ENCODE measurements at places on chromosomes 4 and X. TPM values are rescaled to one million over a fixed set of nuclear protein-coding genes. Genes with fewer than 3 reads are reported as not detected.

- no peak for DNase-seq
- H3K27me3 ChIP-seq, result no peaks in the 10 kb centered on the region
- no peaks in the 10 kb centered on the region for H3K36me3 ChIP-seq
- H3K27ac ChIP-seq, result no peak overlapping the region
- no peaks in the 10 kb centered on the region for H3K4me1 ChIP-seq
Measured at GRCh38 chrX:149037281-149037870, 467.7 kb downstream of the IDS start.

DNA sequence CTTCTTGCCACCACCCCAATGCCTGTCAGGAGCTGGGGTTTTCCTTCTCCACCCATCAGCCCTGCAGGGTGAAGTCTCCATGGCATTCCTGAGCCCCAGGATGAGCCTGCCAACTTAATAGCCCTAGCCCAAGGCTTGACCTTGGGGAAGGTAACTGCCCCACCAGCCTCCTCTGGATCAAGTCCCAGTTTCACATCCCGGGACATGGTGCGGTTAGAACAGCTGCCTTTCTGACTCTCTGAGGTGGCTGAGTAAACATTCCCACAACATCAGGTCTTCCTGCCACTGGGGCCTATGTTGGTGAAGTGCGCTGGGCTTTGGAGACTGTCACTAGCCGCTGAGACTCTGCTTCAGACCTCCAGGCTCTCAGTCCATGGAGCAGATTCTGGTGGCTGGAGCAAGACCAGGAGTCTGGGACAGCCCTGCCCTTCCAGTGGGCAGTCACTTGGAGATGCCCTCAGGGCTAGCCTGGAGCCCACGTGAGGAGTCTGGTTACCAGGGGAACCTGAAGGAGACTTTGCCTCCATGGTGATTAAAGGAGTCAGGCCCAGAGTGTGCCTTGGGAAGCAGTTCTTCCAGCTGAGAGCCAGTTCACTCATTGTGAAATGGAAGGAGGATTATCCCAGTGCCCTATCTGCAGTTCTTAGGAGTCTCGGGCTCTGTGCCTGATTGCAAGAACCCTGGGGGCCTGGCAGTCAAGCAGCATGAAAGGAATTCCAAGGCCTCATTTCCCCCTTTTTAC, 56.8 kb downstream of the SMIM20 start:
- no peaks in the 10 kb centered on the region for H3K27me3 ChIP-seq
- H3K4me1 ChIP-seq, result no peaks in the 10 kb centered on the region
- no peaks in the 10 kb centered on the region for H3K36me3 ChIP-seq
- no peak for DNase-seq

TRMT2B gene
- total RNA-seq, result 15.3 TPM

UCP1 gene
- total RNA-seq, result not detected

RHOXF1 gene
- 0.42 TPM for total RNA-seq
